ENCODE measurements at places on chromosomes 6 and 20.
A peak's percentile ranks its signal among the peaks of the same experiment; 100 is the strongest.

- no peak for DNase-seq
Observed at GRCh38 chr6:130780122-130780521, 47.1 kb upstream of the SMLR1 start.

DNA sequence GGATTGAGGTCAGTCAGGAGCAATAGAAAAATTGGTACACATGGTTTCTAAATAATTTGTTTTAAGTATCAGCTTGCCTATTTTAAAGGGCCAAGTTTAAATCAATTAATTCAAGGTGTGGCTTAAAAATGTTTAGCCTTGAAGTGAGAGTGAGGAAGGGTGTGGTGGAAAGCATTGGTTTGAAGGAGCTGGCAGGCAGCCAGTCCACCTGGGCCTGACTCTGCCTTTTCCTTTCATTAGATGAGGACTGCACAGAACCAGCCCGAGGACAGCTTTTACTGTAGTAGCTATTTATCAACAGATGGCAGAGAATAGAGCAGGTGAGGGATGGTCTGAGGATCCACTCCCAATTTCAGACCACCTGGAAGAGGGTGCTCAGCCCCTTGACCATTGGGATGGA is 42.4 kb downstream of the DHX35 start:
- no peak for DNase-seq

DNA sequence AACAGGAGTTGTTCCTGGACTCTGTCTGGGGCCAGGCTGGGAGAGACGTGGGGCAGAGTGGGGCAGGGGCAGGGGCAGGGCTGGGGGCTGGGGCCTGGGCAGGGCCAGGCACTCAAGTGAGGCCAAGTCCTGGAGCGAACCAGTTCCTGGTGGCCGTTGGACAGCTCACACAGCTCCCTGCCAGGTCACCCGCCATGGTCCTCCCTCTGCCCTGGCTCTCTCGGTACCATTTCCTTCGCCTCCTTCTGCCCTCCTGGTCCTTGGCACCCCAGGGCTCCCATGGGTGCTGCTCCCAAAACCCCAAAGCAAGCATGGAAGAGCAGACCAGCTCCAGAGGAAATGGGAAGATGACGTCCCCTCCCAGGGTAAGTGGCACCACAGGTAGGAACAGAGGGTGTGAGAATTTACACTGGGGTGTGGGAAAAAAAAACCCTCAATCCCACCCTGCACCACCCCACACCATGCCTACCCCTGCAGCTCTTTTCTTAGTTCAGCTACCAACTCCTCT is at the start of gene MCCD1:
Gene MCCD1, plus strand, starts transcription at position 142 of the 508 bp plus-strand sequence. Its CDS starts 53 bp downstream, at position 195.
- no peak for DNase-seq

DNA sequence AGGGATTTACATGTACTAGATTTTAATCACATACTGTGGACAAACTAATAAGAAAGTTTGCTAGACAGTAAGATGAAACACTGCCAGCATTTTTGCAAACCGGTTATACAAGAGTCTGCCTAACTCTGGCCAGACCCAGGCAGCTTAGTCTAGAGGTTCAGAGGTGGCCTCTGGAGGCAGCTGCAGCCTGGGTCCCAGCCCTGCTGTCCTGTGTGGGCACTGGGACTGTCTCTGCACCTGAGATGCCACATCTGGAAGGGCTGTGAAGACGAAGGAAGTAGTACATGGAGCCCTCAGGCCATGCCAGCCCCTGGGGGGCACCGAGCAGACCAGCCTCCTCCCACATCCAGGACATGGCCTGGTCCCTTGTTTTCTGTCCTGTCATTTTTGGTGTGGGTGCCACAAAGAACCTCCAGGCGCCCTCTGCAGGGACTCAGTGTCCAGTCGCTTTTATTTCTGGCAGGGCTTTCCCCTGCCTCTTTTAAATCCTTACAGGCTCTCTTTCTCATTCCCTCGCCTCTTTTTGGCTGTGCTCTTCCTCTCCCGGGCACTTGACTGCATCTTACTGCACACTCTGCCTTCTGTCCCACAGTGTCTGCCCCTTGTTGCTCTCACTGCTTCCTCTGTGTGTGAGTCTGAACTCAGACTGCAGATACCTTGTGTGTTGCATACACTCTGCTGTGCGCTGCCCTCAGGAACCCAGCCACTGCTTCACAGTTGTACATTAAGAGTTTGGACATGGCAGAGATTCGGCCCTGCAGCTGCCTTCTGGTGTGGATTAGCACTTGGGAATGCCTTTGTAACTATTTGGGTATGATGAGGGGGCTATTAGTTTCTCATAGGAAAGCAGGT is 216.7 kb downstream of the ZDHHC14 start:
- peak; percentile 23 for DNase-seq

GRCh38 chr6:108482559-108482958 is 78.2 kb upstream of the FOXO3 start:
- no peak for DNase-seq

DNA sequence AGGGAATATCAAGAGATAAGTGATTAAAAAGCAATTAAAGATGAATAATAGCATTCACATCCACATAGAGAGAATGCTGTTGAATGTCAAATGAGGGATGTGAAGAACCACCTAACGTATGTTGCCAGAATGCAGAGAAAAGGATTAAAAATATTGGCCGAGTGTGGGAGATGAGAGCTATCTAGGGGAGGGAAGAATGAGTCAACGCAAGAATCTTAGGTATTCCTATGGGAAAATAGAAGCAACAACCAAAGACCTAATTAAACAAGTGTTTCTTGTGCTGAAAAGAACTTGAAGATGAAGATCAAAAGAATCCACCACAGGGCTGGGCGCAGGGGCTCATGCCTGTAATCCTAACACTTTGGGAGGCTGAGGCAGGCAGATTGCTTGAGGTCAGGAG is 12.2 kb upstream of the RSPH3 start:
- DNase-seq = no peak

DNA sequence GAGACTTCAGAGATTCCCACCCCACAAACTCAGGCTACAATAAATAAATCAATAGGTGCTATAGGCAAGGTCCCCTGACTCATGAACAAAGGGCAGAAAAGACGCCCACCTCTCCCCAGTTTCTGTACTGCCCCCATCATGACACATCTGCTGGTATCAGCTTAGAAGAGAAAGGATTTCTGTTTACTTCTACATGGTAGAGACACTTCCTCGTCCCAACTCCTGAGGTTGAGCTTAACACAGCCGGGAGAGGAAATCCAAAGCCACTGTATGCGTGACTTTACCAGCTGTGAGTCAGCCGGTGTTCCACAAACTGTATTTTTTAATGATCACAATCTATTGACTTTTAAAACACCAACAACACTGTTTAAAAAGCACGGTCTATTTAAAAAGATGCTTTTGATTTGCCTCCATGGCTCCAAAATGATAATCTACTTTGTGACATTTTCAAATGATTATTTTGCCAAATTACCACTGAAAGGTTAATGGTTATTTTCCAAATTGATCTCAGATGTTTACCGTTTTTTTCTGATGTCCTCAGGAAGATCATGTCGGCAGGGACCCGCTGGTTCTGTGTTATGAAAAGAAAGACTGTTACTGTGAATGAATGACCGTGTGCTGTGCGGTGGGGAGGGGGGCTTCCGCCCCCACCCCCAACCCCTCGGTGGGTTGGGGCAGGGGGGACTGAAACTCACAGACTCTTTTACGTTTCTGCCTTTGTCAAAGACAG is 72.5 kb downstream of the ATP9A start:
- peak; percentile 6 for DNase-seq

DNA sequence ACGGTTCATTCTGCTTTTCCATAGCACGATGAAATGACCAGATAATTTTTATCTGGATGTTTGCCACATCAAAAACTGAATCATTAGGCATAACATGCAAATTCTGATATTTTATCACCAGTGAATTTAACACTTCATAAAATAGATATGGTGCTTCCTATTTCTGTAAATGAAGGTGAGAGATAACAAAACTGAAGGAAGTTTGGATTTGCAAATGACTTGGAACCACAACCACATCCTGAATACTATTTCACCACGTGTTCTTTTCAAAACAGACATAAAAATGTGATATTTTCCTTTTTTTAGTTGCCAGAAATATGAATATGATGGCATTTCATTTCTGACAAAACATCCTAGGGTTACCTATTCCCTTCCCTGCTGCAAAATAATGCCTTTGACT is 146.1 kb downstream of the EDN1 start:
- DNase-seq = no peak

GRCh38 chr6:46204880-46205650 is 34.3 kb upstream of the ENPP5 start:
- no peak for DNase-seq

GRCh38 chr6:98764373-98764911 is 69.9 kb upstream of the POU3F2 start:
- no peak for DNase-seq

- DNase-seq = peak; percentile 71
Observed at GRCh38 chr6:137827977-137828810, 38.9 kb upstream of the TNFAIP3 start.

DNA sequence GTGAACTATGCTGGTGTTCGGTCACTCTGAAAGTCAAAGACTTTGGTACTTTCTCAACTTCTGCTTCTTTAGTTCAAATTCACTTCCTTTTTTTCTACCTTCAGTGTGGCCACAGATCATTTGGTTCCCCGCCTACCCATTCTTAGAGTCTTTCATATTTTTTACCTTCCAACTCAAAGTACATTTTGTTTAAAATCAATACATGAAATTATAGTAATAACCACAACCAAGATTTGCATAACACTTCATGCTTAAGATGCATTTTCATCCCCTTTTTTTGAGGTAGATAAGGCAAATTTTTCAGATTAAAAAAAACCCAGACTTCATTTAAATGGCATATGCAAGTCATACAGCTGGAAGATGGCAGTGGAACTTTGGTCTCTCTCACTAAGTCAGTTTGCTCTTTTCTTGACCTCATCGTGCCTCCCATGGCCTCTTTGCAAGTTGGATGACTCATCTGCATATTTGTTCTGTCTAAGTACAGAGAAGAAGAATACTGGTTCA is 11.9 kb upstream of the CNR1 start:
- no peak for DNase-seq

DNA sequence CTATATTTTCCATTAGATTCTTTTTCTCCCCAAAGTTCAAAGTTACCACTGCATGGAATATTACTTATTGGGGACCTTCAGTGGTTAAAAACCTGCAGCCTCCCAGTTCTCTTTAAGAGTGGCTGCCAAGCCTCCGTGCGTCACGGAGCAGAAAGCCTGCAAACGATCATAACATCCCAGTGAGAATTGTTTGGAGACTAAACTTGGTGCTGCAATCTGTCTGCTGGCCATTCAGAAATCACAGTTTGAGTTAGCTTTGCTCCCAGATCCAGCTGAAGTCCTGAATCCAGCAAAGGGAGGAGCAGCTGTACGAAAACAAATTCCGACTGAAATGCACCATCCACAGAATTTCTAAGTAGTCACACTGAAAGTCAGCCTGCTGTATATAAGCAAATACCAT is 213.5 kb upstream of the PDE10A start:
- no peak for DNase-seq

DNA sequence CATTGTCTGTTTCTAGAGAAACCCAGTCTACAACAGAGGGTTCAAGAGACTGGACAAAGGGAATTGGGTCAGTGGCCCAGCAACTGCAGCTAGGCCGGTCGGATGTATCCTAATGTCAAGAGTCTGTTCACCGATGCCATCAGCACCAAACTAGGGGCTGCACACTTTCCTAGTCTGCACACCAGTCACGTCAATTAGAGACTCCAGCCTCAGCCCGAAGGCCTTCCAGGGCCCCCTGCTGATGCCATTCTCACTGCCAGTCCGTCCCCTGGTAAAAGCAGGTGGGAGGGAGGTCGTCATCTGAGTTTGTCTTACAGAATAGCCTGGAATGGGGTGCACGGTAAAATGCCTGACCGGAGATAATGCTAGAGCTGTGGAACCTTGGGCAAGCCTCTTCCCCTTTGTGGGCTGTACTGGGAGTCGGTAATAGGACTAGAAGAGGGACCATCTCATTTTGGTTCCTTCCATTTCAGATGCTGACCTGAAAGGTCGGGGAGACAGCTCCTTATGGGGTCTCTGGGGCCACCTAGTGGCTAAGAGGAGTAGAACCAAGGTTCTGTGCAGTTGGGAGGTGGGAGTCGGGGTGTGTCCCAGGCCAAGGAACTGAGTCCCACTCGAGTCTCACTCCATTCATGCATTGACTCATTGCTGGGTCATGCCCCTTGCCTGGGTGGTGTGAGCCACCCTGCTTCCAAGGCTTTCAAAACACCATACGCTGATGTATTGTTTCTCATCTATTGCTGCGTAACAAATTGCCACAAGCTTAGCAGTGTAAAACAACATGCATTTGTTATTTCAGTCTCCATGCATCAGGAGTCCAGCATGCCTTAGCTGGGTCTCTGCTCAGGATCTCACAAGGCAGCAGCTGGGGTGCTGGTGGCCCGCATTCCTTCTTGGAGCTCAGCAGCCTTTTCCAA is 5.1 kb downstream of the SOX12 start:
- peak; percentile 69 for DNase-seq

DNA sequence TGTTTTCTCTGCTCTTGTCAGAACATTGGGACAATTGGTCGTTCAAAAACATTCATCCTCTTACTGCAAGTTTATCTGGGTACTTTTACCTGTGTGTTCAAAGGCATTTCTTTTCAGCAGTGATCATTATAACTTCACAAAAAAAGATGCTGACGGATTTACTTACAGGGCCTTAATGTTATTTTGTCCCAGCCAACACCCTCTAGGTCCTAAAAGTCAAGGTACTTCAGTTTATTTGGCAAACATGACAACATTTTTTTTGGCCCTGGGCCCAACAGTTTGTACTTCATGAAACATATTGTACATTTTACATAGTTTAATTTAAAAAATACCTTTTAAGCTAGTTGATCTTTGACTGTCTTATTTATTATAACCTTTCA is 241.2 kb upstream of the TAB2 start:
- no peak for DNase-seq

- DNase-seq = no peak
Observed at GRCh38 chr6:119676230-119676629, 326.7 kb upstream of the MAN1A1 start.

DNA sequence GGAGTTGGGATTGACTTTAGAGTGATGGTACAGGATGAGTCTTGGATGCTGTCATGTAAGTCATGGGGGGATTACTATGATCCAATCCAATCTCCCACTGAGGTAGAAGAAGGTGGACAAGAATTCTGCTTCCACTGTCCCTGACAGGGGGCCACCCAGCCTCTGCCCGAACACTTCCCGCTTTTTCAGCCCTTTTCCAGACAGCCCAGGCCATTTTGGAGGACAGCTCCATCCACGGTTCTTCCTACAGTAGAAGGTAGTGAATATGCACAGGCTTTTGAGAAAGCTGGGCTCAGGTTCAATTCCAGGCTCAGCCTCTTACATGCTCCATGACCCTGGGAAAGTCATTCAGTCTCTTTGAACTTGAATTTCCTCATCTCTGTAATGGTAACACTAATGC is 31.0 kb downstream of the TRERF1 start:
- DNase-seq = no peak

DNA sequence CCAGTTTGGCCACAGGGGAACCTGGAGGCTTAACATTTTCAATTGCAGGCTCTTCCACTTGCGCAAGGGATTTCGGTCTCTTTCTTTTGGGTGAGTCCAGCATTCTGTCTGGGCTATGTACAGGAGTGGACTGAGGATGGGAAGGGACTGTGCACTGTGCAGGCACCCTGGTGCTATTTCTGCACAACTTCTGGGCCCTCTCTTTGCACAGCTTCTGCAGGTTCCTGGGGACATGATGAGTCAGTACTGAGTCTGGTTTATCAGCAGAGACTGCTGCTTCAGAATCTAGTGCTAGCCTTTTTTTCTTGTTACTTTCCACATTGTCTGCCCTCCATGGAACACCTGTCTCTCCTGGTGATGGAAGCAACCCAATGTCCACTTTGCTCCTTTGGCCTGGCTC is 78.5 kb upstream of the ASF1A start:
- DNase-seq = no peak

Measured in stimulated activated CD4-positive, alpha-beta T cell treated with anti-CD3 and anti-CD28 coated beads, Interleukin-1b, Interleukin-23, amount 100 ng/mL, for 48 hours (primary cell).